Activated B cell treated with CpG ODN at 0.5 μM for 24 hours (primary cell): ENCODE measurements at places on chromosomes 3 and 15. TPM values are rescaled to one million over a fixed set of nuclear protein-coding genes. Genes with fewer than 3 reads are reported as not detected.

GRCh38 chr3:75242012-75242735, 422.0 kb upstream of the FRG2C start:
- no peak overlapping the region for H3K27ac ChIP-seq
- no peak overlapping the region for H3K4me3 ChIP-seq
- no peaks in the 10 kb centered on the region for H3K27me3 ChIP-seq
- no peaks in the 10 kb centered on the region for H3K4me1 ChIP-seq
- no peaks in the 10 kb centered on the region for H3K36me3 ChIP-seq
- no peak for DNase-seq

DNA sequence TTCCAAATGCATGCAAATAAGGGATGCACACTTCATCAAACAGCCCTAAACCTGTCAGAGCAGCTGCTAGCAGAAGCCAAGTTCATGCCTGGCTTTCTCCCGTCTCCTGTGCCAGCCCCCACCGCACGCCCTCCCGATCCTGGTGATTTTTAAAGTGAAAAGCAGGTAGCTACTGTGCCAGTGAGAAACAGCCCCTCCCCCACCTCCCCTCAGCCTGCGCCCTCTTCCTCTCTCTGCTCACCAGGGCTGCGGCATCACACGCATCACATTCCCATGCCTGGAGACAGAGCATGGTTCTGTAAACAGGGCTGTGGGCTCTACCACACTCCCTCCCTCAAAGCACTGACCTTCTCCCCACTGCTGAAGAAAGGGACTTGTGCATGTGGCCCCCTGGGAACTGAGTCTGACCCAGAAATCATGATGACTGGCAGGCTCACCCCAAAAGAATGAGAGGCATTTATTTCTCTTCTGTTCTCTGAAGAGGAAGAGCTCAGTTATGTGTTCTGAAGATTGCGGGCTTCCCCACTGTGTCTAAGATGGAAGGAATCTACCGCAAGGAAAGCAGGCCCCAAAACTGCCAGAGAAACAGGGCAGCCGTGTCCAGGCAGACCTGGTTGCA, 14.5 kb upstream of the SLC6A1 start:
- H3K27ac ChIP-seq: no peak overlapping the region
- H3K4me3 ChIP-seq: no peak overlapping the region
- no peak for DNase-seq
- H3K36me3 ChIP-seq: no peaks in the 10 kb centered on the region
- no peaks in the 10 kb centered on the region for H3K4me1 ChIP-seq
- peaks cover 18% of the 10 kb centered on the region for H3K27me3 ChIP-seq

- H3K36me3 ChIP-seq: no peaks in the 10 kb centered on the region
- no peak for DNase-seq
- no peak overlapping the region for H3K27ac ChIP-seq
- no peaks in the 10 kb centered on the region for H3K4me1 ChIP-seq
- no peak overlapping the region for H3K4me3 ChIP-seq
Measured at GRCh38 chr3:146972726-146973125, 367.6 kb upstream of the PLSCR5 start.

DNA sequence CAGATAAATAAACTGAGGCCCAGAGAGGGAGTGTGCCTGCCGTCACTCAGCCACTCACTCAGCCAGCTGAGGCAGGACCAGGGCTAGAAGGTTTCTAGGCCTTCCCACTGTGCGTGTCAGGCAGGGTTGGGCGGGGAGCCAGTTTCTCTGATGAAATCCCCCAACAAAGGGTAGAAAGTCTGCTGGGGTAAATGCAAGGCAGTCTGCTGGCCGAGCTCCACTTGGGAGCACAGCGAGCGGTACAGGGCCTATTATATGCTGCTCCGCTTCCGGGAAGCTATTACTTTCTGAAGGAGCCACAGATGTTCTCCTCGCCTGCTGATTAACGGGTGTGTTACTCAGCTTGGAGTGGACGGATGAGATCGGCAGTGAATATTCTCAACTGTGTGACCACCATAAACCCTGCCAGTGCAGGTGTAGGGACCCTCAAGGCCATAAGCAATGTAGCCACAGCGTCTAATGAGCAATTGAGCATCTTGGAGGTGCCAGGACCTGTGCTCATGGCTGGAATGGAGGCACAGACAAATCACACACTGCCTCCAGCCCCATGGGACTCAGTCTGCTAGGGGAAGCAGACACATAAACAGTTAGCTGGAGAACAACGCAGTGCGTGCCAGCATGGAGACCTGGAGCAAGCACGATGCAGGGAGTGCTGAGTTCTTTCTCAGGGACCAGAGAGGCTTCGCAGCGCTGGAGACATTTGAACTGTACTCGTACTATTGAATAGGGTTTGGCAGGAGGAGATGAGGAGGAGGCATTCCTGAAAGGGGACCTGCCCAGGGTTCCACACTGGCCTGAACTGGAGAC, 42.1 kb downstream of the CORO2B start:
- no peak for DNase-seq
- H3K27me3 ChIP-seq: peaks cover 2% of the 10 kb centered on the region
- peak overlapping the region; percentile 6 for H3K27ac ChIP-seq
- no peak overlapping the region for H3K4me3 ChIP-seq
- peaks cover 40% of the 10 kb centered on the region for H3K4me1 ChIP-seq

GRCh38 chr3:71070497-71071463, 512.7 kb downstream of the FOXP1 start:
- no peaks in the 10 kb centered on the region for H3K27me3 ChIP-seq
- peaks cover 36% of the 10 kb centered on the region for H3K36me3 ChIP-seq
- peak overlapping the region; percentile 79 for H3K27ac ChIP-seq
- no peak for DNase-seq
- no peak overlapping the region for H3K4me3 ChIP-seq

LSG1 gene
- total RNA-seq: 55.1 and 55.4 TPM in 2 replicates
